ENCODE measurements at places on chromosomes 6 and 20. TPM values are rescaled to one million over a fixed set of nuclear protein-coding genes. Genes with fewer than 3 reads are reported as not detected.

Gene ZFP64
- total RNA-seq: 11.5 TPM

GRCh38 chr6:69427882-69428281 lies 368.9 kb downstream of the LMBRD1 start:
- no peaks in the 10 kb centered on the region for H3K36me3 ChIP-seq
- no peaks in the 10 kb centered on the region for H3K27me3 ChIP-seq
- DNase-seq: no peak
- H3K27ac ChIP-seq: no peak overlapping the region

DNA sequence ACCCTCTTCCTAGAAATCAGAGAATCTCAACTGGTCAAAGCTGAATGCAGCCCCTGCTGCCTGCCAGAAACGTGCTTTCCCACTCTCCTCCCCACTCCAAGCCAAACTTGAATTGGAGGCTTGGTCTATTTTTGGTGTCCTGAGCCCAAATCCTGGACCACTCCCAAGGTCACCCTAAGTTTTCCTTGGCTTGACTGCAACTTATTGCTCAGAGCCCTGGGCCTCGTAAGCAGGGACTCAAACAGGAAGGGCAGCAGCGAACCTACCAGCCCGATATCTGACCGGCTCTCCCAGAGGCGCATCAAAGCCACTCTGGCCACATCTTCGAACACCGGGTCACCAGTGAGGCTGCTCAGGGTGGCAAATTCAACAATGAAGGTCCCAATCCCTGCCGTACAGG lies 12.7 kb downstream of the EDEM2 start:
- no peak for DNase-seq
- no peaks in the 10 kb centered on the region for H3K36me3 ChIP-seq
- H3K4me3 ChIP-seq: no peak overlapping the region
- no peaks in the 10 kb centered on the region for H3K27me3 ChIP-seq
- peaks cover 6% of the 10 kb centered on the region for H3K4me1 ChIP-seq

DNA sequence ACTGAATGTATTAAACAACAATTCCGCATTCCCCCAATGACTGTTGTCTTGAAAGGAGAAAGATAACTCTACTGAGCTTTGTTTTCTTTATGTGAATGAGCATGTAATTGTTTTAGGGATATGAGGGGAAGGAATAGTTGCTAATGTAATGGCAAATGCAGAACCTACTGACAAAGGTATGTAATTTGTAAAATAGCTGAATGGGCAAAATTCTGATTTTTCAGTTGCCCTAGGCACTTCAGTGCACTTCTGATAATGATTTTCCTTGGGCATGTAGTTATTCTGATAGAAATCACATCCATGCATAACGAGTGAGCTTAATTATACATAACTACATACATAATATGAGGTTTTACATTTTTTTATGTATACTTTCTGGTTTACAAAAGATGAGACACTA lies 53.4 kb upstream of the FOXO3 start:
- H3K4me1 ChIP-seq: no peaks in the 10 kb centered on the region
- no peaks in the 10 kb centered on the region for H3K27me3 ChIP-seq
- H3K36me3 ChIP-seq: no peaks in the 10 kb centered on the region

DNA sequence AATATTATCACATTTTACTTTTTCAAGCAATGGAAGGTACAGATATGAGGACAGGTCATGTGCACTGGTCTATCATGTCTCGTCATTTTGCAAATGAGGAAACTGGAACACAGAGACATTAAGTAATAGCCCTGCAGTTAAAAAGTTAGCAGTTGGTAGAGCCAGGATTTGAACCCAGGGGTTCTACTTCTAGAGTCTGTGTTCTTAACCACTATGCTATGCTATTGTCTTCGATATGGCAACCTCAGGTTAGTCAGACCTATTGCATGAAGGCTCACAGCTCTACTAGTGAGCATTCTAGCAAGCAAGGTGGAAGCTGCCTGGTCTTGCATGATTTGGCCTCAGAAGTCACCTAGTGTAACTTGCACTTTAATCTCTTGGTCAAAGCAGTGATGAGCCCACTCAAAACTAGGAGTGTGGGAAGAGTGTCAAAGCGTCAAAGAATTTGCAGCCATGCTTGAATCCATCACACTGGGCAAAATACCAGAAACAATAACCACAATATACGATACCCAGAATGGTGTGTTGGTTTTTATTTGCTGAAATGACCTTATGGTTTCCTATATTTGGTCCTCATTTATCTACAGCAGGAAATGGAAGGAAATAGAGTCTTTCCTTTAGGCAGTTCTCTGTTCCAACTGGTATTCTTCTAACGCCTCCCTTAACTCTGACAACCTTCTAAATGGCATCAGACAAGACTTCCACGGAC lies 20.4 kb upstream of the BMP2 start:
- H3K27me3 ChIP-seq: no peaks in the 10 kb centered on the region
- no peak overlapping the region for H3K4me3 ChIP-seq
- DNase-seq: no peak
- no peak overlapping the region for H3K27ac ChIP-seq
- H3K36me3 ChIP-seq: no peaks in the 10 kb centered on the region
- no peaks in the 10 kb centered on the region for H3K4me1 ChIP-seq

DNA sequence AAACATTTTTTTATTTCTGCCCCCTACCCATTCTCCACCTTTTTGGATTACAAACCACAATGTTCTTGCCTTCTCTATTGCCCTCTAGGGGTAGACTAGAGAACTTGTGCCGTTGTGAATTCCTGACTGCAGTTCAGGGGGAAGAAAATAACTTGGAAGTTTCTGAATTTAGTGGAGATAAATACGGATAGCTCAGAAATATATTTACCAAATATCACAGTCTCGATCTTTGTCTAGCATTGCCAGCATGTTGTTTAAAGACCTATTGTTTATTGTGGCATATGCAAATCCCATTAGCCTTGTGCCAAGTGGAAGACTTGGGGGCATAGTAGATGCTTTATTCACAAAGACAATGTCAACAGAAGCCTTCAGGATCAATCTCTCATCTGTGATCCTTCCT lies 154.1 kb upstream of the MMS22L start:
- H3K27me3 ChIP-seq: no peaks in the 10 kb centered on the region
- no peaks in the 10 kb centered on the region for H3K4me1 ChIP-seq
- no peak for DNase-seq
- H3K36me3 ChIP-seq: no peaks in the 10 kb centered on the region
- H3K4me3 ChIP-seq: no peak overlapping the region
- H3K27ac ChIP-seq: no peak overlapping the region

Gene FRMD1
- not detected for total RNA-seq

GRCh38 chr6:150891888-150892485 lies 26.5 kb downstream of the MTHFD1L start:
- H3K27ac ChIP-seq: no peak overlapping the region
- no peaks in the 10 kb centered on the region for H3K27me3 ChIP-seq
- no peak for DNase-seq
- H3K36me3 ChIP-seq: no peaks in the 10 kb centered on the region
- no peak overlapping the region for H3K4me3 ChIP-seq

Gene SLPI
- total RNA-seq: 496 TPM

- no peak for DNase-seq
- H3K4me1 ChIP-seq: no peaks in the 10 kb centered on the region
- H3K27me3 ChIP-seq: no peaks in the 10 kb centered on the region
- no peak overlapping the region for H3K27ac ChIP-seq
- H3K36me3 ChIP-seq: no peaks in the 10 kb centered on the region
Measured at GRCh38 chr6:135837735-135838449, 13.6 kb upstream of the PDE7B start.

DNA sequence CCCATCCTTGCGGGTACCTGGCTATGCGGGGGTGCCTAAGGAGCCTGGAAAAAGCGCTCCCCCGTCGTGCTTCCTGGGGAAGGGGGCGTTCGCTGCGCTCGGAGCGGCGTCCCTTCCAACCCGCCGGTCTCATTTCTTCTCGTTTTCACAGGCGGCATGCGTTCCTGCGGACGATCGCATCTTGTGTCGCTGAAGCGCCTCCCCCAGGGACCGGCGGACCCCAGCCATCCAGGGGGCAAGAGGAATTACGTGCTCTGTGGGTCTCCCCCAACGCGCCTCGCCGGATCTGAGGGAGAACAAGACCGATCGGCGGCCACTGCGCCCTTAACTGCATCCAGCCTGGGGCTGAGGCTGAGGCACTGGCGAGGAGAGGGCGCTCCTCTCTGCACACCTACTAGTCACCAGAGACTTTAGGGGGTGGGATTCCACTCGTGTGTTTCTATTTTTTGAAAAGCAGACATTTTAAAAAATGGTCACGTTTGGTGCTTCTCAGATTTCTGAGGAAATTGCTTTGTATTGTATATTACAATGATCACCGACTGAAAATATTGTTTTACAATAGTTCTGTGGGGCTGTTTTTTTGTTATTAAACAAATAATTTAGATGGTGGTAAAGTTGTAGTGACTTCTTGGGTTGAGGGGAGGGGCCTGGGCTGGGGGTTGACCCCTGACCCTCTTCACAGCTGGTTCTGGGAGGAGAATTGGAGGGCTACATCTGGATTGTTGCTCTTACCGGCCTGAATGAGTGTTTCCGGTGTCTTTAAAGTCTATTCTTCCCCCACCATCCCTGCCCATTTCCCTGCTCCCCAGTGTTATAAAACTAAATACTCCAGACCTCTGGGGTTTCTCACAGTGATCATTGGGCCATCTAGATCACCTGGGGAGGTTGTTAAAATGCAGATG lies 1.1 kb downstream of the ID1 start:
- H3K27me3 ChIP-seq: peaks cover 10% of the 10 kb centered on the region
- no peaks in the 10 kb centered on the region for H3K36me3 ChIP-seq
- H3K4me1 ChIP-seq: peaks cover 83% of the 10 kb centered on the region
- peak overlapping the region; percentile 90 for H3K27ac ChIP-seq

GRCh38 chr6:17015144-17015543 lies 86.7 kb upstream of the STMND1 start:
- H3K4me3 ChIP-seq: no peak overlapping the region
- H3K36me3 ChIP-seq: no peaks in the 10 kb centered on the region

DNA sequence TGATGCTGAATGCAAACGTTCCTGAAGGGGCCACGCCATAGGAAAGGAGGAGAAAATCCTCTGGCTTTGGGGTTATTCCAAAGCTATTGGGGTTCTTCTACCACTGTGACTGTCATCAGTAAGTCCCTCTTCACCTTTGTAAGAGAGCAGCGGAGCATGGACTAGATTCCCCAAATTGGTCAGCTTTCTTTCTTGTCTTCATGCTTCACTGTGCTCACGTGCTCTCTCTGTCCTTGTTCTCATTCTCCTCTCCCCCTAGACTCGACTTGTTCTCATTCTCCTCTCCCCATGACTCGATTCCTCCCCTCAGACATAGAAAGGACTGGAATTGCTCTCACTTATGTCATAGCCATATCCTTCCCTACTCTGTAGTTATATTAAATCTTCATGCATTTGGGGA lies 54.8 kb upstream of the ADGRG6 start:
- no peaks in the 10 kb centered on the region for H3K36me3 ChIP-seq
- no peaks in the 10 kb centered on the region for H3K4me1 ChIP-seq
- no peak overlapping the region for H3K4me3 ChIP-seq
- no peak overlapping the region for H3K27ac ChIP-seq

GRCh38 chr20:24915892-24916291 lies 33.2 kb upstream of the CST7 start:
- H3K4me1 ChIP-seq: peaks cover 8% of the 10 kb centered on the region
- DNase-seq: no peak
- H3K27me3 ChIP-seq: peaks cover 5% of the 10 kb centered on the region
- no peaks in the 10 kb centered on the region for H3K36me3 ChIP-seq
- H3K27ac ChIP-seq: no peak overlapping the region
- H3K4me3 ChIP-seq: no peak overlapping the region

DNA sequence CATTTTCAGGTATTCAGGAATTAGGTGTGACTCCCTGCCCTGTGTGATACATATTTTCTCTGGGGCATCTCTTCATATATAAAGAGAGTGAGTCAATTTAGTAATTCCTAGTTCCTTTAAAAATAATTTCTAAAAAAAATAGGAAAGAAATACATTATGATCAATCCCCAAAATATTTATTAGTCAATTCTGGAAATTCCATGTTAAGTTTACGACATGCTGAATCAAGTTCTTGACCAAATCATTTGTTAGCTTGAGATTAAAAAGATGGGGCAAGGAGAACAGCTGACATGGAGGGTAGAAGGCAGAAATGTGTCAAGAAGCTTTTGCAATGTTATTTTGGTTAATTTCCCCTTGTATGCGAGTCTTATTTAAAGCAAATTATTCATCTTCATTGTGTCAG lies 22.7 kb upstream of the PRDM1 start:
- no peaks in the 10 kb centered on the region for H3K36me3 ChIP-seq
- H3K27me3 ChIP-seq: no peaks in the 10 kb centered on the region
- H3K27ac ChIP-seq: no peak overlapping the region
- H3K4me3 ChIP-seq: no peak overlapping the region

DNA sequence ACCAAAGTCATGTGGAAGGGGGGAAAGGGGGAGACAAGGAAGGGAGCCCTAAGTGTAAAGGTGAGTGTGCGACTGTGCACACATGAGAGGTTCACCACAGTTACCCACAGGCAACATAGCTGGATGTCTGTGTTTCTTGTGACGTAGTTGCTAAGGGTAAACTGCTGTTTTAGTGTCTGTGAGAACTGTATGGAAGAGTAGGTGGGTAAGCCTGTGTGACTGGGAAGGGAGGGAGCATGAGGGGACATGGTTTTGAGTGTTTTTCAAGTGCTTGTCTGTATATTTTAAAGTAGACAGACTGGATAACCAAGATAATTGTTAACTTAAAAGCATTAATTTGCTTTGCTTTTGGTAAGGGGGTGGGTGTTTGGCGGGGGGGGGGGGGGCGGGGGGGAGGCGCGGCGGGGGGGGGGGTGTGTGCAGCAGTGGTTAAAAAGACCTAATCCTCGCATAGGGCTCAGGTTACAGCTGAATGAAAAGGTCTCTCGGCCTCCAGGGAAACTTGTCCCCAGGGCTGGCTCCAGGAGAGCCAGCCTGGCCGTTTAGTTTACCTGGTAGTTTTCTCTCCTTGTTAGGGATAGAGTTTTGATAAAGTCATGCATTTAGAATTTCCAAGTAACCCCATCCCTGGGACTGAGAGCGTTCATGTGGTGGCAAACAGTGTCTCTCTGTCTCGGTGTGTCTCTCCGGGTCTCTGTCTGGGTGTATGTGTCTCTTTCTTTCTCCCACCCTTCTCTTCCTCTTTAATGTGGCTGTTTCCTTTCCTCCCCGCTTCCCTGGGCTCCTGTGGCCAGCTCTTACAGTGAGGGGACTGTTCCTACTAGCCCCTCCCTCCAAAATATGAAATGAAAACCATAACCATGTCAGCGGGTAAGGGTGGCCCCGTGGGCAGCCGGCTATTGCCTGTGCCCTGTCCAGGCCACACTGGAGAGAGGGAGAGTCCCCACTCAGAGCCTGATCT lies 3.4 kb downstream of the SCUBE3 start:
- peak; percentile 60 for DNase-seq
- no peaks in the 10 kb centered on the region for H3K36me3 ChIP-seq
- H3K4me1 ChIP-seq: peaks cover 8% of the 10 kb centered on the region
